ENCODE measurements at places on chromosomes 1 and 21. TPM values are rescaled to one million over a fixed set of nuclear protein-coding genes. Genes with fewer than 3 reads are reported as not detected.

DNA sequence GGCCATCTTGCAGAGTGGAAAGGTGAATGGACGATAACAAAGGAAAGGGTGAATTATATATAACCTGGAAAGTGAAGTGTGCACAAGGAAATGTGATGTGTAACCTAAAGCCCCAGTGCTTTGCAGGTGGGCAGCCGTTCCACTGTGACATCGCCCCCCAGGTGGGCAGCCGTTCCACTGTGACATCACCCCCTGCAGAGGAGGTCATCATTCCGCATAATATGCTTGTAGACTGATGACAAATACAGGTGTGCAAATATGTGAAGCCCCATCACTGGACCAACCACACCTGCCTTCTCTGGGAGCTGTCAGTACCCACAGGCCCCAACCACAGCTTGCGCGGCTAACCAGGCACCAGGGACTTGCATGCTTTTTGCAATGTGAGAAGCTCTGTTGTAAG, 4.7 kb upstream of the ZNF496 start:
- no peak for DNase-seq

DNA sequence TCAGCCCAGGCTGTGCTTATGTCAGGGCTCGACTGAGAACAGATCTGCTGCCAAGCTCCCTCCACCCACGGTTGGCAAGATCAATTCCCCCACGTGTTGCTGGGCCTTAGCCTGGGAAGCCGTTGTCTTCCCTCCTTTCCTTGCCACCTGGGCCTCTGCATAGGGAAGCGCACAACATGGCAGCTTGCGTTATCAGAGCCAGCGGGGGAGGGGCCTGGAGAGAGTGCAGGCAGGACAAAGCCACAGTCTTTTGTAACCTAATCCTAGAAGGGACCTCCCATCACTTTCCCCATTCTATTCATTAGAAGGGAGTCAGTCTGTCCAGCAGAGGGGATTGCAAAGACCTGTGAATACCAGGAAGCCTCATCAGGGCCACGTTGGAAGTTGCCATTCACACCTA, 17.0 kb upstream of the IGSF21 start:
- DNase-seq = no peak

DNA sequence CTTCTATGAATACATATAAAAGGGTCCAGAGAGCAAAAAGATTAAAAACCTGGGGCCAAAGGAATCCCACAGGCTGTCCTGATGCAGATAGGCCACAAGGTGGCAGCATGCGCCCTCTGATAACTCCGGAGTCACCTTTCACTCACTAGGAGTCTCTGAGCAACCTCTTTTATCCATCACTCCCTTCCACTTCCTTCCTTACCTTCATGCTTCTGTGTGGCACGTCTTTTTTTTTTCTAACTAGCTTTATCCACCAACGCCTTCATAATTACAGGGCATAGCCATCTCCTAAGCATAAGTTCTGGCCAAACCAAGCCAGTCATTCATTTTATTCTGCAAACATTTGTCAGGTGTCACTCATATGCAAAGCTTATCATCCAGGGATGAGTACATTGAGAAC, 3.9 kb upstream of the PGLYRP4 start:
- DNase-seq = peak; percentile 56

The KPRP gene
- not detected for total RNA-seq

The KIF14 gene
- total RNA-seq = 22.0 TPM

GRCh38 chr21:28104346-28104745, 888.3 kb downstream of the LTN1 start:
- no peak for DNase-seq
